Stomach (tissue), 19 donors: ENCODE measurements at places on chromosomes 2 and 18. TPM values are rescaled to one million over a fixed set of nuclear protein-coding genes. Genes with fewer than 3 reads are reported as not detected.

Gene FMNL2
- 25.8 TPM for total RNA-seq

DNA sequence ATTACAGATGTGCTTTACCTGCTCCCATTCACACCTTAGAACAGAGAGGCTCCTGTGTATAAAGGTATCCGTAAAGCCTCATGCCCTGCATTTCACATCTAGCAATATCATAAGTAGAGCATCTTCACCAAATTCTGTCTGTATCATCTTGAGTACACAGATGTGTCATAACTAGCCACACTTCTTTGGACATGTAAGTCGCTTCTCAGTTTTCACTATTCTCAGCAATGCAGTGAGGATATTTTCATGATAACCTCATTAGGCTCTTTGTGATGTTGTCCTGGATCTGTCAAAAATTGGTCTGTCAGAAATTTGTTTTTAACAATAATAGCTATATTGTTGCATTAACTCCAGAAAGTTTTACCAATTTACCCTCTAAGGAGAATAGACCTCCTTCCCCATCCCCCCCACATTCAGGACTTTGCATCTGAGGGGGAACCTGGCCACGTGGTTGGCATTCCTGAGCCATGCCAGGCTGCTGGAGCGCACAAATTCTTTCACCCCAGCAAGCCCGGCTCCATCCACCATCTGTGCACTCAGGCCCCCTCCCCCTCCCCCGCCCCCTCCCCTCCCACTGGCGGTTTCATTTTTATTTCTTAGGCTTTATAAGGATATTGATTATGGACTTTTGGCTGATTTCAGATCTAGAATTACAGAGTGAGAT, 34.1 kb downstream of the AGAP1 start:
- no peaks in the 10 kb centered on the region for H3K36me3 ChIP-seq
- H3K4me1 ChIP-seq = no peaks in the 10 kb centered on the region
- no peak for DNase-seq
- no peaks in the 10 kb centered on the region for H3K27me3 ChIP-seq
- no peak overlapping the region for H3K27ac ChIP-seq
- H3K4me3 ChIP-seq = no peak overlapping the region

DNA sequence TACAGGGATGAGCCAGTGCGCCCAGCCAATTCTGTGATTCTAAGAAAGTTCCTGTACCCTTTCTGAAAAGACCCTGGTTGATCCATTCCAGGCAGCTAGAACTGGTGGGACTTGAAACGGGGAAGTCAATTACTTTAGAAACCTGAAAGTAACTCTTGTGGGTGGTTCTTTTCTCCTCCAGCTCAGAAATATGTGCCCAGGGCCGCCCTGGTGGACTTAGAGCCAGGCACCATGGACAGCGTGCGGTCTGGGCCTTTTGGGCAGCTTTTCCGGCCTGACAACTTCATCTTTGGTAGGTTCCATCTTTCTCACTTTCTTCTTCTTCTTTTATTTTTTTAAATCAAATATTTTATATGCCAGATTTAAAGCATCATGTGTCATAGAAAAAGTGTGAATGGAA, 2.7 kb downstream of the TUBB6 start:
- H3K36me3 ChIP-seq = peaks cover 21% of the 10 kb centered on the region
- no peak overlapping the region for H3K4me3 ChIP-seq
- DNase-seq = no peak

DNA sequence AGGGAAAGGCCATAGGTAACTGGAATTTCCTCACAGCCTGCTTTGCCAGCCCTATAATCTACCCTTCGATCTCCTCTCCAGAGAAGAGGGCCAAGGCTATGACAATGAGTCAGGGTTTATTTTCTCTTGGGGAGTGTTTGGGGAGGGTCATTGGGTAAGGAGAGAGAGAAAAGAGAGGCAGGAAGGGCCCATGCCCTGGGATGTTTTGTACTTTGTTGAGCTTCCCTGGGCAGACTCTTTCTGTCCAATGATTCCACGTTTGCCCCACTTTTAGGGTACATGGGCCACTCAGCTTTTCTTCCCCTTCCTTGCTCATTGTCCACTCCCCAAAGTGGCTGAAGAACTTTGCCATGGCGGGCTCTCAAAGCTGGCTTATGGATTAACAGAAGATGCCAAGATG, 224.2 kb downstream of the ALK start:
- H3K27ac ChIP-seq = no peak overlapping the region
- H3K4me1 ChIP-seq = no peaks in the 10 kb centered on the region
- H3K27me3 ChIP-seq = no peaks in the 10 kb centered on the region
- H3K4me3 ChIP-seq = no peak overlapping the region

GRCh38 chr2:202023198-202023903, 10.3 kb upstream of the FZD7 start:
- peak; percentile 33 for DNase-seq
- H3K27me3 ChIP-seq = no peaks in the 10 kb centered on the region
- no peaks in the 10 kb centered on the region for H3K36me3 ChIP-seq
- no peak overlapping the region for H3K27ac ChIP-seq
- H3K4me1 ChIP-seq = peaks cover 1% of the 10 kb centered on the region

GRCh38 chr2:40592218-40592617, 140.3 kb upstream of the SLC8A1 start:
- no peaks in the 10 kb centered on the region for H3K4me1 ChIP-seq
- no peak overlapping the region for H3K27ac ChIP-seq
- no peaks in the 10 kb centered on the region for H3K36me3 ChIP-seq
- H3K4me3 ChIP-seq = no peak overlapping the region

DNA sequence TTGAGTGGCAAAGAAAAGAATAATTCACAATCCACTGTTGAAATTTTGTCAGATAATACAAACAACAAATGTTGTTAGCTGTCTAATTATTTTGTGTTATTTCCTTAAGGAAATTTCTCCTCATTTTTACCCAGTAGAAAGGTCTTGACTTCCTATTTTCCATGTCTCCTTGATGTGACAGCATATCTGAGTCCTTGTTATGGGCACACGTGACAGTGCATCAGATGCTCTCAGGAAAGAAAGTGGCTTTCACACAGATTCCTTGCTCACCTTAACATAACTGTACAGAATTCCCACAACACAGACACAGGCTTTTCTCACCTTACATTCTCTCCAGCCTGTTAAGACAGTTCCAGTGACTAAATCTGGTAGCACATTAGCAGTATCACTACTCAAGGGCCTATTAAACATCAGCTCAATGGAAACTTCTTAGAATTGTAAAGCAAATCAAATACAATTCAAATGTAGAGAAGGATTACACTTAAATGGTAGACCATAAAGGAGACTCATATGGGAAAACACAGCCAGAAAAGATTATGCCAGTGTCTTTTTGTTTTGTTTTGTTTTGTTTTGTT, 30.2 kb upstream of the GPR55 start:
- H3K27ac ChIP-seq = no peak overlapping the region
- no peak for DNase-seq
- peaks cover 38% of the 10 kb centered on the region for H3K27me3 ChIP-seq
- H3K4me1 ChIP-seq = peaks cover 12% of the 10 kb centered on the region
- H3K4me3 ChIP-seq = no peak overlapping the region
- no peaks in the 10 kb centered on the region for H3K36me3 ChIP-seq

Gene CHRNG
- total RNA-seq = not detected

Gene MAP2
- total RNA-seq = 14.5 TPM

Gene ITGA4
- 7.6 TPM for total RNA-seq

- H3K27me3 ChIP-seq = no peaks in the 10 kb centered on the region
- peaks cover 5% of the 10 kb centered on the region for H3K4me1 ChIP-seq
- H3K36me3 ChIP-seq = no peaks in the 10 kb centered on the region
- no peak overlapping the region for H3K4me3 ChIP-seq
- H3K27ac ChIP-seq = no peak overlapping the region
Observed at GRCh38 chr2:109147405-109147804, 18.4 kb downstream of the SH3RF3 start.

DNA sequence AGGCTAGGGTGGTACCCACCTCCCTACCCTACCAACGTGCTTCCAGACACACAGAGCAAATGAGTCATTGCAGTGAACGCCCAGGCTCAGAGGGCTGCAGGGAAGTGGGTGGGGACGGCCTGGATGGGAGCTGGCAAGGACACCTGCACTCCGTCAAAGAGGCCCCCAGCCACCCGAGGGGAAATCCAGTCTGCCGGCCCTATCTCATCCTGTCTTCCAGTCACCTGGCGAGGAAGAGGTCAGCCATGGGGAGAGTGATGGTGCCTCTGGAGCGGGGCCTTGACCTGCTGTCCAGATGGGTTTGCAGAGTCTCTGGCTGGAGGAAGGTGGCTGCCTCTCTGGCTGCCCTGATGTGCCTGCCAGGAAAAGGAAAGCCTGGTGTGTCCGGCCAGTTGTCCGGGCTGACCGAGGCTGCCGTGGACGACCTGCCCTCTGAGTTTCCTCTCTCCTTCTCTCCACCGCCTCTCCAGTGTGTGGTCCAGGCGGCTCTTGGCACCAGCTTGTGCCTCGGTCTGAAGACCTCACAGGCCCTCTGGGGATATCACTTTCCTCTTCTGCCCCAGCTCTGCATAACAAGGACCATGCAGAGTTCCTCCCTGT, 209.7 kb upstream of the COPS8 start:
- H3K36me3 ChIP-seq = no peaks in the 10 kb centered on the region
- H3K27me3 ChIP-seq = no peaks in the 10 kb centered on the region
- peak overlapping the region; percentile 3 for H3K27ac ChIP-seq

Gene SERPINB4
- not detected for total RNA-seq

- H3K27ac ChIP-seq = no peak overlapping the region
- no peak overlapping the region for H3K4me3 ChIP-seq
- H3K36me3 ChIP-seq = no peaks in the 10 kb centered on the region
- no peaks in the 10 kb centered on the region for H3K4me1 ChIP-seq
- no peak for DNase-seq
- no peaks in the 10 kb centered on the region for H3K27me3 ChIP-seq
Observed at GRCh38 chr2:53177327-53177726, 590.3 kb upstream of the CHAC2 start.
